ENCODE measurements at places on chromosomes 2 and 18.

DNA sequence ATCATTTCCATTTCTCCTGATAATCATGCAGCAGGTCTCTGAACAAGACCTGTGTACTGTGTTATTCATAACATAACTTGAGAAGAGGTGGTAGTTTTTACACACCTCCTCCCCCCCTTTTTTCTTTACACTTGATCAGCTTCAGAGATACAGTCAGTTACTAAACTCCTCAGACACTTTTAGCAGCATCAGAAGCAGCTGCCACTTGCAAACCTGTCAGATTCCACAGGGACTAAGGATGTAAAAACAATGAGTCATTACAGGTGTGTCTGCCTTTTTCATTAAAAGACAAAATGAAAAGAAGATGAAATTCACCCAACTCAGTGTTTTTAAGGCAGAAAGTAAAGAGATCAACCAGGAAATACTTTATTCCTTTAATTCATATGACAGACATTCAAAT, 254.0 kb downstream of the NRXN1 start:
- DNase-seq: no peak

- no peak for DNase-seq
Observed at GRCh38 chr2:237998530-237998929, 31.7 kb downstream of the UBE2F start.

DNA sequence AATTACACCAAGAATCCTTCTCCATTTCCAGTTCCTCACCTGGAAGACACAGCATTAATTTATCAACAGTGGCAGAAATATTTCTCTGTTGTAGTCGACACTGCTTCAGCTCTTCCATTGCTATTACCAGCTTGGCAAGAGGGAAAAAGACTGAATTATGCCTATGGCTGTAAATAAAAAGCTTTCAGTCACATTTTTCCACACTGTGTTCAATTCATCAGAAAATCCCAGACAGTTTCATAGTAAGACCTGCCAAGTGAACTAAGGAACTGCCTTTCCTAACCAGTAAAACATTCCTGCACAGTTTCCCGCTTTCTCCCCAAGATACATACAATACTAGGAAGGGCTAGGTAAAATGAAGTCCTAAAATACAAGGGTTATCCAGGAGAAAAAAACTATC, 94.7 kb downstream of the EXOC6B start:
- no peak for DNase-seq

DNA sequence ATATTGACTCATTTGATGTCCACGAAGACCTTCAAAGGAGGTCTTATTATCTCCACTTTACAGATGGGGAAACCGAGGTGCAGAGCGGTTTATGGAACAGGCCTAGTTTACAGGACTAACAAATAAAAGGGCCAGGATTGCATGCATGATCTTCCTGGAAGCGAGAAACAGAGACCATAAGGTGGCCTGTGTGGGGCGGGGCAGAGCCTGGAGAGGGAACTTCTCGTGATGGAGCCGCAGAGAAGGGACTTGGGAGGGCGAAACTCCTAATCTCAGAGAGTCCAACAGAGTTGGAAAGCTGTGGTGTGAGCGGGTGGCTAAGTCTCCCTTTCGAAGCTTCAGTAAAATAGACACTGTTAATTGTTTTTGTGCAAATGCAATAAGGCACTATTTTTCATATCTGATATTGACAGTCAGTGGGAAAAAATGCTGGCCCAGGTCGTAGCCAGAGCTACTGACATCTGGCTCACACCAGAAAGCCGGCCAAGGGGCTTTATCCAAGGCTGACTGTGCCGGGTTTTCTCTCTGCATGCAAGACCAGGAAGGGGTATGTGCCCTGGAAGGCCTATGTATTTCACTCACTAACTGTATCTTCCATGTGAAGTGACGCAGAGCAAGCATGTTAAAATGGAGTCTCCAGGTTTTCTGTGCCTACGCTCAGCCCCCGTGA, 4.5 kb downstream of the INPP5D start:
- no peak for DNase-seq

DNA sequence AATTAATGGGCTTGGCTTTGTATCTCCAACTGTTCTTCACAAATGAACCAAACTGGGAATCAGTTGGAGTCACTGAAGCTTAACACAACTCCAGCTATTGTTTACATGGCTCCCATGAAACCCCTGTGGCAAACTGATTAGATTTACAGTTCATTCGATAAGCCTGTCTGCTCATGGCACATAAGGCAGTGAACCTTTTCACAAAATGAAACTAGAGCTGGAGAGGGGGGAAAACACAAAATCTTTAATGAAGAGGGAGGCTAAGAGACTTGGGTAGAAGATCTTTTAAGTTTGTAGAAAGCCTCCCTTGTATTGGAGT, 11.6 kb upstream of the ITGA6 start:
- DNase-seq: no peak

GRCh38 chr2:175804122-175804521, 197.9 kb downstream of the LNPK start:
- no peak for DNase-seq

DNA sequence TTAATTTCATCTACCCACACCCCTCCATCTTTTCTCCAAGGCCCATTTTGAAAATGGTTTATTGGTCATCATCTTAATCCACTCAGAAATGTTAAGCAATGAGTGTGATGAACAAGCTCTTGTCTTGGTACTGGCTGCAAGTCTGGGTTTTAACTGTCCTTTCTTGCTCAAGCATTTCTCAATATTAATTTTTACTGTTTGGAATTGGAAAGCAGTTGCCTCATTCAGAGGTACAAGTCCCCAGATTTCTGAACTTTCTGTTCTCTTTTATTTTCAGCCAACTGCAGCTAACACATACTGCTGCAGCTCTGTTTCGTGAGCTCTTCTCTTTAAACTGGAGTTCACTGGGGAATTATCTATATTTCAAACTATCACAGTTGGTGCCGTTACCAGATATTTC, 99.4 kb upstream of the TEX51 start:
- no peak for DNase-seq

- no peak for DNase-seq
Observed at GRCh38 chr18:48878471-48878870, 72.3 kb downstream of the SMAD7 start.

GRCh38 chr2:106296182-106296815, 102.2 kb upstream of the UXS1 start:
- DNase-seq: no peak

GRCh38 chr2:233434666-233435330, 80.5 kb downstream of the DGKD start:
- DNase-seq: no peak

- DNase-seq: no peak
Observed at GRCh38 chr2:66721776-66722175, 286.9 kb downstream of the MEIS1 start.

GRCh38 chr2:188076149-188077056, 215.3 kb upstream of the GULP1 start:
- no peak for DNase-seq

- no peak for DNase-seq
Observed at GRCh38 chr2:148865512-148865911, 9.5 kb upstream of the KIF5C start.

DNA sequence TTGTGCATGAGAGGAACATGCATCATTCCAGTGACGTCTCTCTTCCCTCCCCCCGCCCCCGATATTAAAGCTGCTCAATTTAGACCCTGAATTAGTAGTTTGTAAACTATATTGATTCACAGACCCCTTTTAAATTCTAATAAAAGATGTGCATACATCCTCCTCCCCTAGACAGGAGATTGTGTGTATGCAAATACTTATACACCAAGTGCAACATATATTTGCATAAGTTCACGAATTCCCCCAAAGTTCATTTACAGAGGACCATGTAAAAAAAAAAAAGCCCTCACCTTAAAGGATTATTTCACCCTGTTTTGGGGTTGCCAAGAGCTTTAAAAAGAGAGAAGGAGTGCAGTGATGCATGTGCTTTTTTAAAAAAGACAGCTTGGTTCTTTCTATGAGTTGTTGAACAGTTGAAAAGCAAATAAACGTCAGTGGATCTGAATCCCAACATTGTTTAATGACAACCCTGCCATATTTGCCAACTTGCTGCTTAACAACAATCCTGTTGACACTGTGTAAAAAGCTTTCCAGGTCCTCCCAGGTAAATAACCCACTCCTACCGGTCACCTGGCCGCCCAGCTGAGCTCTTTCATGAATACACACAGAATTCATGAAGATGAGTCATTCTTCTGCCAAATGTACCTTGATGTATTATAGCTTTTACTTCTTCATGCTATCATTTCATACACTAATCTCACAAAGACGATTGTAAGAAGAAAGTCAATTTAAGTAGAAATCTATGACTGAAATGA, 211.5 kb downstream of the IKZF2 start:
- DNase-seq: peak; percentile 84

- no peak for DNase-seq
Observed at GRCh38 chr2:132489150-132489549, 72.5 kb downstream of the GPR39 start.

GRCh38 chr18:63677500-63678225, 16.0 kb upstream of the SERPINB3 start:
- DNase-seq: no peak

DNA sequence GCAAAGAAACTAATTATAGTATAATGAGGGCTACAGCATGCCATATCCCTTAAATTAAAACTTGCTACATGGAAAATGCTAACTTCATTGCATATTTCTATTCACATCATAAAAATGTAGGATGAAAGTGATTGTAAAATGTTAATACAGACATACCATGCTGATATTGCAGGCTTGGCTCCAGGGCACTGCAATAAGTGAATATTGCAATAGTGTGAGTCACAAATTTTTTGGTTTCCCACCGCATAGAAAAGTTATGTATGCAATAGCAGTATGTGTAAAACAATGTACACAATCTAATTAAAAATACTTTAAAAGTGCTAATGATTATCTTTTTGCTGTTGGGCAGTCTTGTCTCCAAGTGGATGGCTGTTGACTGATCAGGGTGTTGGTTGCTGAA, 162.1 kb downstream of the CD8B2 start:
- DNase-seq: no peak

- no peak for DNase-seq
Observed at GRCh38 chr2:176997074-176997791, 215.4 kb upstream of the HNRNPA3 start.

- DNase-seq: no peak
Observed at GRCh38 chr18:62187543-62188510, 772 bp downstream of the RELCH start.

- DNase-seq: no peak
Observed at GRCh38 chr2:68749345-68749744, 14.7 kb downstream of the ARHGAP25 start.

- DNase-seq: no peak
Observed at GRCh38 chr2:217731805-217732204, 271.0 kb downstream of the TNS1 start.
